ENCODE measurements at places on chromosomes 3 and 15.

GRCh38 chr3:64039332-64039731 is 16.0 kb upstream of the PSMD6 start:
- DNase-seq: no peak

- DNase-seq: no peak
Observed at GRCh38 chr15:67479781-67480505, 41.0 kb upstream of the C15orf61 start.

DNA sequence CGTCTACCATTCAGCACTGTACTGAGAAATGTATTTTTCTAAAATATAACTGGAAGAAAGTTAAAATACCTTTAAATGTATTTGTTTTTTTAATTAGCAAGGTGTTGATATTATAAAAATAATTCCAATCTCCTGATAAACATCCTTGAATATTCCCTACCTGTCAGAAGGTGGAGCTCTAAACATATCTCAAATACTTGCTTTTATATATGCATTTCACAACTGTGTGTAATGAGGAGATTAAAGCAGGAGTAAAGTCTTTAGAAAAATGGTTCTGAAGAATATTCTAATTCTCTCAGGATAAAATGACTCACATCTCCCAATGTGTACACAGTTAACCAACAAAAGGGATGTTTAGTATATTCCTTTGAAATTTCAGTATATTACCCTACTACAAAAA is 422.7 kb downstream of the PLCL2 start:
- DNase-seq: no peak

DNA sequence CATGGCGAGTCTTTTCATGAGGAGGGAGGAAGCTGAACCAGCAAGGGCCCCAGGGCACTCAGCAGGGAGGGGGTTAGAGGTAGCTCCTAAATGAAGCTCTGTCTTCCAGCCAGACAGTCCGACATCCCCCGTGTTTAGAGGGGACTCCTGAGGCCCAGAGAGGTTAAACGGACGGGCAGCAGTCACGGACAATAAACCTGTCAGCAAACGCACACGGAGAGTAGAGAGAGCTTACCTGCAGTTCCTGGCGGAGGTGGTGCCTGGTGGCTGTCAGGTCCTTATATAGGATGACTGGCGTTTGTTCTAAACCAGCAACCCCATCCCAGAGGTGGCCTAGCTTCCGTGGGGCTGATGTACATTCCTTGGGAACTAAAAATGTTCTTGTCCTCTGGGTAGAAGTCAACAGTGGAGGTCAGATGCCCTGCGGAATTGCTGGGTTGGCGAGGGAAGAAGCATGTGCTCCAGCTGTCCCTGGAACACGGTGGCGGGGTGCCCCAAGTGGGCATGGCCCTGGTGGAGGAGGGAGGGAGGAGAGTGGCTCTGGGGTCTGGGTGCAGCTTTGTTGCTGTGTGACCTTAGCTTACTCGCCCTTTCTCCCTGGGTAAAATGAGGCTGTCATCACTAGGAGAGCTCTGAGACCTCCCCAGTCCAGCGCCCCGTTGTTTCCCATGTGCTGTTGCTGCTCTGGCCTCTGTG is 2.1 kb downstream of the GHRL start:
- no peak for DNase-seq

DNA sequence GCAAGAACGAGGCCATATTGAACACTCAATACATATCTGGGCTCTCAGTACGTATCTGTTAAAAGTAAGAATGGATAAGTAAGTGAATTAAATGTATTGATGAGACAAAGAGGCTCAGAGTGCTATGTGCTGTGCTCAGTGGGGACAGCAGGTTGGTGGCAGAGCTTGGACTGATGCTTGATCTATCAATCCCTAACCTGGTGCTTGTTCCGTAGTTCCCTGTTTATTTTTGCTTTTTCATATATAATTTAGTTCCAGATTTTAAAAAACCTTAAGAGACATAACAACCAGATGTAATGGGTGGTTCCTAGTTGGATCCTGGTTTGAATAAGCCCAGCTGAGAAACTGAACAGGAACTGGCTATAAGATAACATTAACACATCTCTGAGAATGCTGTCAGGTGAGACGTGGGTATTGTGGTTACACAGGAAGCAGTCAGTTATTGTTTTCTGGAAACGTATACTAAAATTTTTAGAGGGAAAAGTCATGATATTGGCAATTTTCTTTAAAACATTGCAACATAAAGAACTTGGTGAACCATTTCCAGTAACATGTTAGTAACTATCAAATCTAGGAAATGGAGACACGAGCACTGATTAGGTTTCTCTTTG is 120.5 kb downstream of the FOXB1 start:
- no peak for DNase-seq

Data from T-helper 17 cell (primary cell).